Stimulated activated CD8-positive, alpha-beta memory T cell treated with anti-CD3 and anti-CD28 coated beads, Interleukin-2, amount 100 ng/mL, for 1 hour (primary cell): ENCODE measurements at places on chromosomes 2 and 18.

DNA sequence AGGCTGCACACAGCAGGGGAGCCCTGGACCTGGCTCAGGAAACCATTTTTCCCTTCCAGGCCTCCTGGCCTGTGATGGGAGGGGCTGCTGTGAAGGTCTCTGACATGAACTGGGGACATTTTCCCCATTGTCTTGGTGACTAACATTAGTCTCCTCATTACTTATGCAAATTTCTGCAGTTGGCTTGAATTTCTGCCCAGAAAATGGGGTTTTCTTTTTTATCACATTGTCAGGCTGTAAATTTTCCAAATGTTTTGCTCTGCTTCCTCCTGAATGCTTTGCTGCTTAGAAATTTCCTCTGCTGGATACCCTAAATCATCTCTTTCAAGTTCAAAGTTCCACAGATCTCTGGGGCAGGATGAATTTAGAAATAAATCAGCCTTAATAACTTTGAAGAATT lies 78.2 kb downstream of the EHBP1 start:
- DNase-seq = no peak

GRCh38 chr18:2654169-2654927 lies 1.2 kb upstream of the SMCHD1 start:
- DNase-seq = no peak

DNA sequence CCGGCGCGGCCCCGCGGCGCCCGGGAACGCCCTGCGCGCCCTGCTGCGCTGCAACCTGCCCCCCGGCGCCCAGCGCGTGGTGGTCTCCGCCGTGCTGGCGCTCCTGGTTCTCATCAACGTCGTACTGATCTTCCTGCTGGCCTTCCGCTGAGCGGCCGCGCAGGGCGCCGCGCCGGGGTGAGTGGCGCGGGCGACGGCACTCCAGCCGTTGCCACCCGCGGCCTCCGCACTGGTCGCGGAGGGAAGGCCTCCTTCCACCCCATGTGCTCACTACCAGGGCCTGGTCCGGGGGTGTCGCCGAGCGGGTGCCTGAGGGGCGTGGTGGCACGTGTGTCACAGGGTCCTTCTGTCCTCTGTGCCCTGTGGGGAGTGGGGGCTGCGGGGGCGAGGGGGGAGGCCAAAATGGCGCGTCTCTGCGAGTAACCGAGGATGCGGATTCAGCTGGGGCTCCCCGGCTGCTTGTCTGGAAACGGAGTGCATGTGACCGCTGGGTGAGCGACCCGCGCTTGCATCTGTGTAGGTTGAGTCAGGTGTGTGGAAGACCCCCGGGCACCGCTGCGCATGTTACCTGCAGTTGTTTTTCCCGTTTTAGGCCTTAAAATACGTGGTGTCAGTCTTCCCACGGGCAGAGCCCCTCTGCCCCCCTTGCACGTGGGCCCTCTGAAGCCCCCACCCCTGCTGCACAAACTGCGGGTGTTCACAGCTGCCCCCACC lies 58.0 kb downstream of the FAM168B start:
- DNase-seq = no peak

- DNase-seq = no peak
Observed at GRCh38 chr2:1741851-1742250, 2.5 kb downstream of the PXDN start.

GRCh38 chr2:60989259-60989658 lies 28.3 kb upstream of the PEX13 start:
- no peak for DNase-seq

DNA sequence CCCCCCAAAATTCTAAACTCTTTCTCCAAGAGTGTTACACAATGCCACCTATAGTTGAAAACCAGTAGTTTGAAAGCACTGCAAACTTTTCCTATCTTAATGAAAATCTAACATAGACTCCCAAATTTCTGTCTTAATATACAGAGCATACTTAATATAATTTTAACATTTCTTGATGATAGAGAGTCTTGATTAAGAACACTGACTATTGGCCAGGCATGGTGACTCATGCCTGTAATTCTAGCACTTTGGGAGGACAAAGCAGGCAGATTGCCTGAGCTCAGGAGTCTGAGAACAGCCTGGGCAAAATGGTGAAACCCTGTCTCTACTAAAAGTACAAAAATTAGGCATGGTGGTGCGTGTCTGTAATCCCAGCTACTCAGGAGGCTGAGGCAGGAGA lies 34.2 kb downstream of the ASXL2 start:
- no peak for DNase-seq
